ENCODE measurements at places on chromosomes 13 and 19.

GRCh38 chr13:97512732-97513131 is 78.8 kb downstream of the RAP2A start:
- no peak for DNase-seq

GRCh38 chr13:36302289-36302688 is 4.7 kb upstream of the CCDC169 start:
- DNase-seq, result no peak

DNA sequence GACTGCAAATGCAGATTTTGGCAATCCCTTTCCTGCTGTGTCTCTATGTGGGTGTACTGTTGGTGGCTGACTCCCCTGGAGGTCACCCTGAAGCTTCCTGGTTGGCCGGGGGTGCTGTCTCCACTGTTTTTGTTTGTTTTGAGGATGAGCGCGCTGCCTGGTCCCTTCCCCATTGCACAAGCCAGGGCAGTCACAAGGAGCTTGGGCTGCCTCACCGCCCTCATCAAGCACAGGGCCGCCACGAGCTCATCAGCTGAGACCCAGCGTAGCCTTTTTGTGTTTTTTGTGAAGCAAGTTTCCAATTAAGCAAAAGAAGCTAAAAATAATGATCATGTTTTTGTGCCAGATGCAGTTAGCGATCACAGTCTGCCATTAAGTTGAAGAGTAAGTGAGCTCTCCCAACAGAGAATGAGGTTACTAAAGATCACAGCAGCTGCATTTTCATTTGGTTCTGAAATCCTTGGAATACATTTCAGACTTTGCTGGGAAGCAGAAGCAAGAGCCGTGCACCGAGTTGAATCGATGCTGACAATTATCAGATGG is 57.8 kb downstream of the GGACT start:
- DNase-seq, result no peak

GRCh38 chr13:92739306-92739818 is 487.2 kb upstream of the GPC6 start:
- no peak for DNase-seq

DNA sequence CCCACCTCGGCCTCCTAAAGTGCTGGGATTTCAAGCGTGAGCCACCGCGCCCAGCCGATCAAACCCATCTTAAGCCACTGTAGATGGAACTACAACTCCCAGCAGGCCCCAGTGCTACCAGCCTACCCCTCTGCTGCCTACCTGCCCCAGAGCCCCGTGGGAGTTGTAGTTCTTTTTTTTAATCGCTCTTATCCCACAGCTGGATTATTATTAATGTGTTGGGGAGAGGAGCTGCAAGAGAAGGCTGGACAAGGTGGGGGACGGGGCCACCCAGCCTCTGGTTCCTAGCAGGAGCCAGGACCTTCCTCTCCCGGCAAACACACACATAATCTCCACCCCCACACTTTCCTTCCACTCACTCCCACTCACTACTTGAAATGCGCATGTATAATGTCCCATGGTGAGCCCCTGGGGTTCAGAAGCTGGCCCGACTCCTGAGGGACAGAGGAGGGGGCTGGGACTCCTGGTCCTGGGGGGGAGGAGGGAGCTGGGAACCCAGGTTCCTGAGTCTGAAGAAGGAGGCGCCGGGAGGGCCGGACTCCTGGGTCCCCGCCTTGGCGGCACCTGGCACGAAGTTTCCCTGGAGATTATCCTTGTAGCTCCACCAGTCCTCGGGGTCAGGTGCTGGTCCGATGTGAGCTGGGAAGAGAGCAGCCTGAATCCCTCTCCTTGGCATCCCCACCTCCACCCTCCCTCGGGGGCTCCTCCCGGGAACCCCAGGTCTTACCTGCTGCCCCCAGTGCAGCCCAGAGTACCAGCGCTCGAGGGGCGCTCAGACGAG is 958 bp downstream of the CA11 start:
- DNase-seq, result peak; percentile 77

Data from left ventricle myocardium superior (tissue), 1 donor.